ENCODE measurements at places on chromosomes 11 and 22.

DNA sequence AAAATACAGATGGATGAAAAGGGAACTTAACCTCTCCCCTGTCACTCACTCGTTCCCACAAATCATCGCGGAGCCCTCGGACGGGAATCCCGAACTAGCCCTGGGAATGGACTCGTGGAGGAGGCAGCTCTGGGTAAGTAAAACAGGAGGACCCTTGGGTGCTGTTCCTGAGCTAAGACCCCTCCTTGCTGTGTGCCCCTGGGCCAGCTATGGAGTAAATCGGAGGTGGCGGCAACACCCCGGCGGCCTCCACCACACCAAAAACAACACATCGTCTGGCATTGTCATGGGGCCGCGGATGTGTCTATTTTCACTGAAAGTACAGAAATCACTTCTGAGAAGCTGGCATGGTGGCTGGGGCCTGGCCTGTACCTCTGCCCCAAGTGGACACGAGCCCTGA, 12.1 kb downstream of the CPT1A start:
- no peak for DNase-seq

DNA sequence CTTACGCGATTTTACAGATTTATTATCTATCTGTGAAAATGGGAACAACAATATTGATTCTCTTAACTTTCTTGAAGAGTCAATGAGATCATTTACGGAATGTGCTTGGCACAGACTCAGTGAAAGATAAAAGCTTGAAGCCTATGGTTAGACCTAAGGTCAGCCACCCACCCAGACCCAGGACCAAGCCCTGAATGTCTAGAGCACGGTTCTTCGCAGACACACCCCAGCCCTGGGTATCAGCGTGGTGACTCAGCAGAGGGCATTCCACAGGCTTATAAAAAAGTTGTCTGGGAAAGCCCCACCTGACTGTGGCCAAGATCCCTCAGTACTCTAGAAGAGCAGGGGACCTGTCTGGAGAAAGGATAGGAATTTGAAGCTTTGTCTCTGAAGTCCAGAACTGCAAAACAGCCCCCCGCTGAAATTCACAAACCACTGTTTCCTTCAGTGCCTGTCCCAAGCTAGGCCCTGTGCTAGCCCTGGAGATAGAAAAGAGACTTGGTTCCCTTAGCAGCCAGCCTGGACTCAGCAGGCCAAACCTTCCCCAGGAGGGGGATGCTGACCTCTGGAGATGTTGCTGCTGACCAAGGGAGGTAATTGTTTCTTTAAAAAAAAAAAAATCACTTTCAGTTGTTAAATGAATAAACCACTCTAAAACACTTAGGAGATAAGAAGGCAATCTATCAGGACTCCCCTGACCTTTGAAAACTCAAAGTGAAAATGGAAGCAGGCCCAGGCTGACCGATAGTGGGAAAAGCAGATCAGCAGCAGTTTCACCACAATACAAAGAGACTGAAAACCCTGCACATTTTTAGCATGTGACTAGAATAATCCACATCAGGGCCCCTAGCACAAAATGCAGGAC, 114.0 kb downstream of the ABTB2 start:
- DNase-seq, result no peak

DNA sequence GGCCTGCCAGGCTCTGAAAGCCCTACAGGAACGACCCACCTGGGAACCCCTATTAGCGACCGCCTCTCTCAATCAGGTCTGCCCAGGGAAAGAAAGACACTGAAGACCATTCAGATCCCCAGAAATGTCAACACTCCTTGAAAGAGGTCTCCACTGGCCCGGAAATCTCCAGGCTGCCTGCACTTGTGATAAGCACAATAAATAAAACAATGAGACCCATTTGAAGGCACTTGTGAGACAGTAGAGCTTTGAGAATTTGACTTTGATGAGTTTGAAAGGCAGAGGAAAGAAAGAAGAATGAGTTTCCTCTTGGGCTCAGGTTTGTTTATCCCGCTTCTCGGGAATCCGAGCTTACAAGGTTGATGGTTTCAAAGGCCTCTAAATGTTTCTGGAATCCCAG, 416.3 kb downstream of the BUD13 start:
- DNase-seq, result no peak

DNA sequence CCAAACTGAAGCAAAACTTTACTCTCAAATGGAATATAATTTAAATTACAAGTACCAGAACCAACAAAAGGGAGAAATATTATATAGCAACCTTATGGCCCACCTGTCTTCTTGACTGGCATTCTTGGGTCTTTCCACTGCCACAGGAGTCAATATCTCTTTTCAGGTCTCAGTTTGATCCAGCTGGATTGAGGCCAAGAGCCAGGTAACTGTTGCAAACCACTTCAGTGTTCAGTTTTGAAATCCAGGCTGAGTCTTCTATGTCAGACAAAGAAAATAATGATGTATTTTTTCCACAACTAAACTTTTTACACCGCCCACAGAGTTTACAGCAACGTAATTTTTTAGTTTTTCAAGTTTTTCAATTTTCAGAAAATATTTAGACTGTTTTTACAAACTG, 648 bp downstream of the DLG2 start:
- no peak for DNase-seq

GRCh38 chr11:69906453-69906907, 87.3 kb upstream of the FGF3 start:
- no peak for DNase-seq

DNA sequence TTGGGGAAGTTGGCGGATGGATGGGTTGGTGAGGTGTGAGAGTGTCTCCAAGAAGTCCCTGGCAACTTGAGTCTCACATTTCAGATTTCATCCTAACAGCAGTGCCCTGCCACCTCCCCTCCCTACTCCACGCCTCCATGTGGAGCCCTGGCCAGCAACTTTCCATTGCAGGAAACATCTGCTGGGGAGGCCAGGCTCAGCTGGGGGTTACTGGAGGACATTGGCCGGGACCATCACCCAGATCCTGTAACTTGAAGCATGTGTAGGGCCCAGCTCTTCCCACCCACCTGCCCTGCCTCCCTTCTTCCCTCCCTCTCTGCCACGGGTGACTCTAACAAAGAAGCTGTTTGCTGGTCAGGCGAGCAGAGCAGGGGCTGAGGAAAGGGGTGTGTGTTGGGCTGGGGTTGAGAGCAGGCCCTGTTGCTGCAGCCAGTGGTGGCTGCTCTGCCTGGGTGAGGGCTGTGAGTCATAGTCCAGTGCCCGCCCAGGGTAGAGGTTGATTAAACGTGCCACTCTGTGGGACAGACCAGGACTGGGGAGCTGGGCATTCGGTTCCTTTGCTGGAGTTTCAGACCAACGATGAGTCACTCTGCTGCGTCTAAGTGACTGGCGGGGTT, 64.0 kb downstream of the SCN3B start:
- DNase-seq, result no peak

- no peak for DNase-seq
Measured at GRCh38 chr22:42799461-42800405, 57.3 kb downstream of the ARFGAP3 start.

DNA sequence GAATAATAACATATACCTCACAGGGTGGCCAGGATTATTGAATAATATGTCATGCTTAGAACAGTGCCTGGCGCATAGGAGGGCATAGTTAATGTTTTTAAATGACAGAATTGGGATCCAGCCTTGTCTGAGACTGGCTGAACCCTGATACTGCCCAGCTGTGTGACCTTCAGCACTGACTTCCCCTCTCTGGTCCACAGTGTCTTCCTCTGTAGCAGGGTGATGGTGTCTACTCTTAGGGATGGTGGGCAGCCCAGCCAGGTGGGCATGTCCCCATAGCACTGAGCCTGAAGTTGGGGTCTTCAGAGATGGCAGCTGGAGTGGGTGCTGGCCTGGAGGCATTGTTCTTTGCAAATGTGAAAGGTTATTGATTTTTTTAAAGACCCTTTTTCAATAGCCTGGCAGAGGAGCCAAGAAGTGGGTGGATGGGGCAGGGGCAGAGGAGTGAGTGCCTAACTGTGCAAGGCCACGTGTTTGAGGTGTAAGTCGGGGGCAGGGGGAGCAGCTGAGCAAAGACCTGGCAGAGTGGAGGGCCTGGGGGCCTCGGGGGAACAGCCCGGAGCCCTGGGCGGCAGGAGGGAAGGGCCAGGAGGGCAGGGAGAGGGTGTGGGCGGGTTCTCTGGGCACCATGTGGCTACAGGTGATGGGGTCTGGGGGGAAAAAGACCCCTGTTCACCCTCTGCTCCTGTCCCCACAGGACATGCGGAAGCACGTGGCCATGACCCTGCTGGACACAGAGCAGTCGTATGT, 29.8 kb upstream of the RELT start:
- DNase-seq, result no peak

DNA sequence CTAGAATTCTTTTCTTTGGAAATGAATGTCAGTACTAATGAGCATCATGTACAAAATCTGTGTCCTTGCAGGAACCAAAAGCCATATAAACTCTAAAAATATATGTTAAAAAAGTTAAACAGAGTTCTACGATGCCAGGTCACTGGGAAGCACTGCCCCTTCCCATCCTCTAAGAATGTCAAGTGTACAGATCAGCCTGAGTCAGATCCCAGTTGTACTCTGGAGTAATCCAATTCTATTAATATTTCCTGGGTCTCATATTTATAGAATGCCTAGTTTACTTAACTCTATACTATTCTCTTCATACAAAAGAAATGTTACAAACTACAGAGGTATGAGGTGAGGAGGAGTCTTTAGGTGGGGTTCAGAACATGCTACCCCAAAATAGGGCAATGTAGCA, 460.1 kb downstream of the DLG2 start:
- DNase-seq, result no peak

All from stimulated activated CD4-positive, alpha-beta T cell treated with anti-CD3 and anti-CD28 coated beads, Interleukin-15, amount 100 ng/mL, for 1 hour (primary cell).